ENCODE measurements at places on chromosomes 6 and 20.

- peaks cover 14% of the 10 kb centered on the region for H3K4me1 ChIP-seq
- no peak overlapping the region for H3K4me3 ChIP-seq
- no peaks in the 10 kb centered on the region for H3K36me3 ChIP-seq
- H3K27me3 ChIP-seq = no peaks in the 10 kb centered on the region
These were observed 189.4 kb upstream of the RREB1 start for GRCh38 chr6:6918216-6918983.

- H3K27ac ChIP-seq = no peak overlapping the region
- no peaks in the 10 kb centered on the region for H3K4me1 ChIP-seq
- no peaks in the 10 kb centered on the region for H3K27me3 ChIP-seq
- H3K36me3 ChIP-seq = no peaks in the 10 kb centered on the region
- no peak overlapping the region for H3K4me3 ChIP-seq
- no peak for DNase-seq
These were observed 66.0 kb upstream of the RIN2 start for GRCh38 chr20:19692100-19692499.

DNA sequence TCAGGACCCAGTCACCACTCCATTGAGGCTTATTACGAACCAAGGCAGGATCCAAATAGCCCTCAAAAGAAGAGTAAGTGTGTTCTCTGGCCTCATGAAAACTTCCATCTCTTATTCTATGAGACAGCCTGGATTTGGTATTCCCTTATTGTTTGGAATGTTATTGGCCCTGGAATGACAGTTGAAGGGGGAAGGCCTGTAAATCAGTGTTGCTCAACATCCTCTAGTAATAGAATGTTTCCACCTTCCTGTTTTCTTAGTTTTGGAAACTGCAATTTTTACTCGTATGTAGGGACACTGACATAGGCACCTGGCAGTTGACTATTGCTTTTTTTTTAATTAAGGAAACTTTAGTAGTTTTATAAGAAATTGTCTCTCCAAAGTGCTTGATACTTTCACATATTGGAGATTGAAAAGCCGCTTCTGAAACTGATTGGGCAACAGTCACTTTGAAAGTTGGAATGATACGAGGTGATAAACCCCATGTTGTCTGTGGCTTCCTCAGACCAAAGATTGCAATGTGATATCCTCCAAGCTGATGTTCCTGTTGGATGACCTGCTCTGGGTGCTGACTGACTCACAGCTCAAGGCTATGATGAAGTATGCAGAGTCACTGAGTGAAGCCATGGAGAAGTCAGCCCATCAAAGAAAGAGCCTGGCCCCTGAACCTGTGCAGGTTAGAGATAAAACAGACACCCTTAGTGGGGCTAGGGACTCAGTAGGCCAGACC, 43.1 kb downstream of the BLTP3A start:
- H3K4me3 ChIP-seq = no peak overlapping the region
- no peak overlapping the region for H3K27ac ChIP-seq
- H3K4me1 ChIP-seq = no peaks in the 10 kb centered on the region

- no peaks in the 10 kb centered on the region for H3K4me1 ChIP-seq
- no peak overlapping the region for H3K4me3 ChIP-seq
- DNase-seq = no peak
These were observed 110.4 kb upstream of the SCAF8 start for GRCh38 chr6:154622618-154623336.

DNA sequence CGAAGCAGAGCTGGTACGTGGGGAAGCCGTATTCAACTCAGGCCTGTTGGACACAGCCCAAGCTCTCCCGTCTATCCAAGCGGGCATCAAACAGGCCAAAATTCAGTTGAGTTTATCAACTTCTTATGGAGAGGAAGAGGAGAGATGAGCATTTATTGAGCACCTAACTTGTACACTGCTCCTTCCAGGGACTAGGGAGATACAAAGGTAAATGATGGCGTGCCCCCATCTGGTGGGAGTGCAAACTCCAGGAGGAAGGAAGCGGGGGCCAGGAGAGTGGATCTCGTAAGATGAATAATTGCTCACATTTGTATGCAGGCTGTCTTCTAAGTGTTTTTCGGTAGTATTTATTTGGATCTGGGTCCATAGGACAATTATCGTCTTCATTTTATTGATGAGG, 146.6 kb downstream of the SOBP start:
- no peak for DNase-seq
- H3K27me3 ChIP-seq = no peaks in the 10 kb centered on the region
- H3K4me1 ChIP-seq = no peaks in the 10 kb centered on the region
- H3K4me3 ChIP-seq = no peak overlapping the region

- no peaks in the 10 kb centered on the region for H3K4me1 ChIP-seq
- no peak overlapping the region for H3K4me3 ChIP-seq
- H3K27ac ChIP-seq = no peak overlapping the region
- DNase-seq = no peak
- H3K27me3 ChIP-seq = no peaks in the 10 kb centered on the region
- H3K36me3 ChIP-seq = peaks cover 73% of the 10 kb centered on the region
These were observed 21.7 kb downstream of the UCKL1 start for GRCh38 chr20:63934271-63935068.

GRCh38 chr6:54053881-54054391, 57.3 kb upstream of the MLIP start:
- H3K36me3 ChIP-seq = no peaks in the 10 kb centered on the region
- DNase-seq = no peak
- H3K4me1 ChIP-seq = peaks cover 9% of the 10 kb centered on the region
- H3K4me3 ChIP-seq = no peak overlapping the region

DNA sequence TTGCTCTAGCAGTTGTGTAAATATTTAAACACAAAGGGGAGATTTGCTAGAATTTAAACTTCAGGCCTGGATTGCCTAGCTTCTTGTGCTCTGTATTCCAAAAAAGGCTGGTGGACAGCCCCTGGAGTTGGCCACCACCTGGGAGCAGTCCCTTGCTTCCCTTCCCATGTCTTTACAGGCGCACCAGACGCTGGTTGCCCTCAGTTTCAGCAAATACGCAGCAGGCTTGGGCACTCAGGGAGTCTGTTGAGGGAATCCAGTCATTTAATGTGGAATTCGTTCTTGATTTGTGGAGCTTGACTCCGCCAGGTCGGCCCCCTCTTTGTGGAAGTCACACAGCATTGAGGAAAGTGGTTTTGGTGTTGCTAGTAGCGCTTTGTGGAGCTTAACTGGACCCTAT, 156.8 kb downstream of the DTNBP1 start:
- H3K4me1 ChIP-seq = peaks cover 30% of the 10 kb centered on the region
- no peak for DNase-seq
- no peak overlapping the region for H3K4me3 ChIP-seq
- H3K27ac ChIP-seq = no peak overlapping the region
- no peaks in the 10 kb centered on the region for H3K27me3 ChIP-seq

DNA sequence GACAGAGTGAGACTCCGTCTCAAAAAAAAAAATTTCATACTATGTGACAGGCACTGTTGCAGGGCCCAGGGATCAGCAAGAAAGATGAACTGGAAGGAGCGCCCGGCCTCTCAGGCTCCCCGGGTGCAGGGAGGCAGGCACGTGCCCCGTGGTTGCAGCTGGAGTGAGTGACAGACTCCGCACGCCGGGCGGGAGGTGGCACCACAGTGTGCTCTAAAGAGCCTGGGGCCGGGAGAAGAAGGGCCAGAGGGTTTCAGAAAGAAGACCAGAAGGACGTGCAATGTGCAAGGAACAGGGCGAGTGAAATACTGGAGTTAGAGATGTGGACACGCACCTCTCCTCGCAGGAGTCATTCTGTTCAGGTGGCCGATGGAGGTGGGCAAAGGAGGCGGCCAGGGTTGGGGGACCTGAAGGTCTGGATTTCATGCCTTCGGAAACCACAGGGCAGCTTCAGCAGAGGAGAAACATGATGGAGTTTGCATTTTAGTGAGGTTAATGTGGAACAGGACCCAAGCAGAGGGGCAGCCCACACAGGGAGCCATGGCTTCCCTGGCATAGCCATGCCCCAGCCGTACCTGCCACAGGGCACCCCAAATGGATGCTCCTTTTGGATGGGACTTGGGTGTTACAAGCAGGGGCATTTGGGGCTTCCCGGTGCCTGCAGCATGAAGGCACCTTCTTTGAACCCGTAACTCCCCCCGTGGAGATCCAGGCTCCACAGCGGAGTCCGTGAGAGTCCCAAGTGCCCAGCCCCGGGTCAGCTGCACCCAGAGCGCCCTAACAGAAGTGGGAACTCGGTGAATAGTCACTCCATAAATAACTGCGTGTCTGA, 226.2 kb downstream of the ERMARD start:
- no peaks in the 10 kb centered on the region for H3K4me1 ChIP-seq
- DNase-seq = no peak
- no peak overlapping the region for H3K27ac ChIP-seq

All from HepG2 (cell line).